ENCODE measurements at places on chromosomes 11 and 22. TPM values are rescaled to one million over a fixed set of nuclear protein-coding genes. Genes with fewer than 3 reads are reported as not detected.
A peak's percentile ranks its signal among the peaks of the same experiment; 100 is the strongest.

Gene FGF4
- not detected for total RNA-seq

Gene PPARA
- 11.7 TPM for total RNA-seq

Gene SEC14L2
- 37.2 TPM for total RNA-seq

Gene PRSS23
- not detected for total RNA-seq

DNA sequence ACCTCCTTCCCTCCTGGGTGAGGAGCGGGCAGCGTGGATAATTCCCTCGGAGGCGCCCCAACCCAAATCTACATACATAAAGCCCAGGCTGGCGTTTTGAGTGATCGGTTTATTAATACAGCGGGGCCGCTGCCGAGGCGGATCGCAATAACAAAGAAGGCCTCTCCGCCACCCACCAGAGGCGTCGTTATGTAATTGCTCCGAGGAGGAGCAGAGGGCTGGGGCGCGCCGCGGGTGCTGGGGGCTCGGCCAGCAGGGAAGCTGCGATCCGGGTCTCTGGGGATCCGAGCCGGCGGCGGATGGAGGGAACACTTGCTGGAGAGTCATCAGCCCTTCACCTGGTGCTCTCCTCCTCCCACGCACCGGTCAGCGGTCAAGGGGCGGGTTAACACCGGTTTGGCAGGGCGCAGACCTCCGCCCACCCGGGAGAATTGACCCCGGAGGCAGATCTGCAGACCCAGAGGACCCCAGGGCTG lies 6.4 kb upstream of the TP53I11 start:
- DNase-seq: no peak
- H3K4me3 ChIP-seq: no peak overlapping the region
- no peaks in the 10 kb centered on the region for H3K4me1 ChIP-seq
- no peak overlapping the region for H3K27ac ChIP-seq

- peak overlapping the region; percentile 80 for H3K27ac ChIP-seq
- peaks cover 20% of the 10 kb centered on the region for H3K27me3 ChIP-seq
- no peaks in the 10 kb centered on the region for H3K36me3 ChIP-seq
- peak overlapping the region; percentile 60 for H3K4me3 ChIP-seq
- peak; percentile 53 for DNase-seq
Observed at GRCh38 chr22:30435674-30436126, 10.1 kb downstream of the MTFP1 start.

- H3K27ac ChIP-seq: no peak overlapping the region
- peak; percentile 29 for DNase-seq
- H3K4me1 ChIP-seq: peaks cover 12% of the 10 kb centered on the region
- H3K36me3 ChIP-seq: peaks cover 12% of the 10 kb centered on the region
- H3K4me3 ChIP-seq: no peak overlapping the region
- H3K27me3 ChIP-seq: no peaks in the 10 kb centered on the region
Observed at GRCh38 chr11:68584097-68584496, 100.2 kb upstream of the GAL start.

DNA sequence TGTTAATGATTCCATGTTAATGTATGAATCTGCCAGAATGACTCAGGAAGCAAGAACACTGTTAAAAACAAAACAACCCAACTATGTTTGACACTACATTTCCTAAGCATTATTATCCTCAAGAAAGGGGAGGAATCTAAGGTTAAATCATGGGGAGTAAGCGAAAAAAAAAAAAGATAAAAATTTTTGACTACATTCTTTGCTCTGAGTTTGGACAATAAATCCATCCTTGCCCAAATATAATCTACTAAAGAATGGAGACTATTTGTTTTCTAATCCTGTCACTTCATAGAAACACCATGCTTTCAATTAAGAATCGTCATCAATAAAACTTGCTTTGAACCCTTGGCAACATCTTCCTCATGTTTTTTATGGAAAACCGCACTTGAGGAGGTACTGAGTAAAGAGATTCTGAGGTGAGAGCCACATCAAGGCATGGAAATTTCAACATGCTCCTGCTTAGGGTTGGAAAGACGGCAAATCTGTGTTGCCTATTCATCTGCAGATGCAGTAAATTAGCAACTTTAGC lies 9.7 kb downstream of the MAML2 start:
- peak overlapping the region; percentile 37 for H3K27ac ChIP-seq
- DNase-seq: no peak
- peaks cover 61% of the 10 kb centered on the region for H3K4me1 ChIP-seq
- H3K27me3 ChIP-seq: no peaks in the 10 kb centered on the region
- no peak overlapping the region for H3K4me3 ChIP-seq
- H3K36me3 ChIP-seq: peaks cover 7% of the 10 kb centered on the region

DNA sequence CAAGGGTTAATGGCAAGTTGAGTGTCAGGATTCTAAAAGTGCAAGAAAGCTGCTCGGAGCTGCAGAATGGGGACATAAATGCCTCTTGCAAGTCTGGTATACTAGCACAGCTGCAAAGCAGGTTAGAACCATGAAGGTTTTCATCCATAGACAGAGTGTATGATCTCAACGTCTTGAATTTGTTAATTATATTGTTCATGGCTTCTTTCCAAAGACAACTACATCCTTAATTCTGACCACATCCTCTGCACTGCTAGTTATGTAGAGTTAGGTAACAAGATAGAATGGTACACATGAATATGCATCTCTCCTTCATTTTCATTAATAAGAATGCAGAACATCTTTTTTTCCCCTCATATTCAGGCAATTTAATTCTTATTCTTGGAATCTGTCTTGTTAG lies 34.2 kb downstream of the EXPH5 start:
- DNase-seq: no peak
- no peaks in the 10 kb centered on the region for H3K27me3 ChIP-seq
- no peak overlapping the region for H3K4me3 ChIP-seq
